ENCODE measurements at places on chromosomes 3 and 15.

- no peak for DNase-seq
Observed at GRCh38 chr3:163605915-163606314, 1472.4 kb downstream of the SI start.

GRCh38 chr15:67930720-67931119 lies 90.9 kb upstream of the RNU6-1 start:
- DNase-seq = no peak

DNA sequence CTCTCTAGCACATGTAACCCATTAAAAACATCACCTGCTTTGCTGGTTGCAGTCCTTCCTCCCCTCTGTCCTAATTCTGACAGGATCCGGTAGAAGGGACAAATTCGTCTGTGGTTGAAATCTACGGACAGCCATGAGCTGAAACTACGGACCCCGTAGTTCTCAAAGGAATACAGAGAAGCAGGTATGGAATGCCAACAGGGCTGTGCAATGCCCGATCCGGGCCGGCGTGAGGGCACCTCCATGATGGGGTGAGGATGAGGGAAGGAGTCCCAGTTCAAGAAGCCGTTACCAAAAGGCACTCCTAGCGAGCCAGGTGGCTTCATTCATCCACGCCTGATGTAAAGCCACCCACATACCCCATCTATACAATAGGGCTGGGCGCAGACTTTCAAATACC lies 160.0 kb upstream of the NSMCE3 start:
- no peak for DNase-seq

GRCh38 chr15:77001966-77002365 lies 7.0 kb downstream of the PSTPIP1 start:
- no peak for DNase-seq

GRCh38 chr3:136943436-136943835 lies 14.3 kb upstream of the IL20RB start:
- no peak for DNase-seq

GRCh38 chr3:178058629-178059028 lies 477.6 kb upstream of the KCNMB2 start:
- DNase-seq = no peak

DNA sequence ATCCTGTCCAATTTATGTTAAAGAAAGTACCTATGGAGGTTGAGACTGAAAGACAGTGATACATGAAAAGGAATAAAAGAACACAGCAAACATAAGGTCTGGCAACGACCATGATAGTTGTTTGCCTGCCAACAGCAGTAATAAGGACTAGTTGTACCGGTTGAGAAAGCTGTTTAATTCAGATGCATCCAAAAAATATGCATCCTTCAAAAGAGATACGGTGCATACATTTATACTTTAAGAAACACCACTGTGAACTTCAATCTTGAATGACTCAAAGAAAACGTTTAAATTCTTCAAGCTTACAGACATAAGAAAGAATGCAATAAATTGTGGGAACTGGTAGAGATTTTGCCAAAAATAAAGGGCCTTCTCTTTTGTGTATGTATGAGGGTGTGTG lies 492.1 kb downstream of the NLGN1 start:
- DNase-seq = no peak

DNA sequence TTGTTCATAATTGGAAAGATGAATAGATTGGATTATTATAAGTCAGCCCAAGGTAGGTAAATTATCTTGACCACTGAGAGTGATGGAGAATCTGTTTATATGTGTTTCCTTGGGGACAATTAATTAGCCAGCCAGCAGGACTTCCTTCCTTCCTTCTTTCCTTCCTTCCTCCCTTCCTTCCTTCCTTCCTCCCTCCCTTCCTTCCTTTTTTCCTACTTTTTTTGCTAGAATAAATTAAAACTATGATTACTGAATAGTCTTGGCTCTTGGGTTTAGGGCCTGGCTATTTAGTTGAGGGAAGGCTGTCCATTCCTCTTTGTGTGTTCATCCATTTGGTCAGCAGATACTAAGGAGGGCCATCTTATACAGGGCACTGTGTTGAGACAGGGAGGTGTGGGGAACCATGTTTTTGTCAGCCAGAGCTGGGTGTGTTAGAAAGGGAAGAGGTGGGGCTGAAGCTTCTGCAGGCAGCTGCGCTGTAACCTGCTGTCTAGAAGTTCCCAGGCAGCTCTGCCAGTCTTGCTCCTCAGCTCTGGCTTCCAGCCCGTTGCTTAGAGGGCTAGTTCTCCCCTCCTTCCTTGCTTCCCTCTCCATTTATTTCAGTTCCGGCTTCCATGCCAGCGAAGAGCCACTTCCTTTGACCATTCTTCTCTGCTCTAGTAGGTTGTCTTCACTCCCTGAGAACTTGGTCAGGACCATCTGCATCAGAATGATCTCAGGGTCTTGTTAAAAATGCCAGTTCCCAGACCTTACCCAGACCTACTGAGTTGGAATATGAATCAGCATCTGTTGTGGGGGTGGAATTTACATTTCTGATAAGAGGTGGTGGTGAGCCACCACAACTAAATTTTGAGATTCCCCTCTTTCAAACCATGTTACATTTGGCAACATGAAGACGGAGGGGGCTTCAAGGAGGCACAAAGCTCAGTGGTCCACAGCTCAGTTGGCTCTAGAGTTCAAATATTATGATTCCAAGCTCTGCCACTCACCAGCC lies 113.9 kb downstream of the DGKG start:
- DNase-seq = no peak

DNA sequence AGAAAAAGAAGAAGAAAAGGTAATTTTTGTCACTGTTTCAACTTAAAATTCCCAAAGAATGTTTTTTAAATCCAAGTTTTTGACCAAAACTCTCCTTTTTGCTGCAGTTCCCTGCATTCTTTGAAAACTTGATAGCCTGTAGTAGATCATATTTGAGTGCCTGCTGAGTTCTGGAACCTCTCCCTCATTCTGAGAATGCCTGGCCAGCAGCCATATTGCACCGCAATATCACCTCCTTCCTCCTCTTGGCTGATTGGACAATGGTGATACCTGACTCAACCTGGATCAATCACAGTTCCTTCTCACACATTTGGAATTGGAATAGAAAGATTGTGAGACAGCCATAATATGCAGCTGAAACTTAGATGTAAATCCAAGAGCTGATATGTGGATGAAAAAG lies 97.6 kb upstream of the GAP43 start:
- no peak for DNase-seq

DNA sequence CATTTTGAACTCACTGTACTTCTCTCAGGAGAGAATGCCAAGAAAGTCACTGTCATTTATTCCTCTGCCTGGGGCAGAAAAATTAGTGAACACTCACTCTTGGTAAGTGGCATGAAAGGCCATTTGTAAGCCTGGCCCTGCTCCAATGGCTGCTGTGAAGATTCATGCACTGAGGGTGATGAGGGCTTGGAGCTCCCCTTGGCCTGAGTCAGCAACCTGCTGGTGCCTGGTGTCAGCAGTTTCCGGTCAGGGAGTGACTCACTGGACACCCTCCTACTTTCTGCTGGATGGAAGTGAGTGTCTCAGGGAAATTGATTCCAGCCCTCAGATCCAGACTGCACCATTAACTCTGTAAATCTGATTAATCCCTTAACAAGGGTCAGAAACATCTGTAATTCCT lies 37.6 kb downstream of the TRA2B start:
- no peak for DNase-seq

GRCh38 chr3:115562636-115563267 lies 60.6 kb upstream of the GAP43 start:
- DNase-seq = no peak

- DNase-seq = no peak
Observed at GRCh38 chr3:185940951-185941350, 3.1 kb upstream of the TRA2B start.

DNA sequence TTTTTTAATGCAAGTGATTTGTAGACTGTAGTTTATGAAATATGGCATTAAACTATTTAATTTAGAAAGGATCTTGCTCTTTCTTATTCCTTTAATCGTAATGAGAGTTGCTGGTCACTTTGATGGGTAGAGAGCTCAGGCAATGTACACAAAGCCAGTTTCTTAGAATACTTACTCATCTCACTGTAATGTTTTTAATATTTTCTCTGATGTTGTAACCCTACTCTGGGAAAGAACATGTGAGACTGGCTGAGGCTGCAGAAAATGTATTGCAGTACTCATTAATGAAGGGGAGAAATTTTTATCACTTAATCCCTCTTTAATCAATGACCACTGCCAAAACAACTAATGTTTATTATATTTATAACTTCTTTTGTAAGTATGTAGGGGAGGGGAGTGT lies 479.4 kb upstream of the KCNMB2 start:
- DNase-seq = no peak

- no peak for DNase-seq
Observed at GRCh38 chr3:188211476-188211875, 57.5 kb downstream of the LPP start.

GRCh38 chr15:49923671-49924070 lies 195.4 kb downstream of the ATP8B4 start:
- no peak for DNase-seq

- no peak for DNase-seq
Observed at GRCh38 chr15:29749365-29750086, 72.7 kb downstream of the TJP1 start.

- DNase-seq = no peak
Observed at GRCh38 chr15:37134699-37135131, 34.4 kb upstream of the MEIS2 start.

GRCh38 chr3:171279972-171280371 lies 180.2 kb downstream of the TNIK start:
- no peak for DNase-seq

DNA sequence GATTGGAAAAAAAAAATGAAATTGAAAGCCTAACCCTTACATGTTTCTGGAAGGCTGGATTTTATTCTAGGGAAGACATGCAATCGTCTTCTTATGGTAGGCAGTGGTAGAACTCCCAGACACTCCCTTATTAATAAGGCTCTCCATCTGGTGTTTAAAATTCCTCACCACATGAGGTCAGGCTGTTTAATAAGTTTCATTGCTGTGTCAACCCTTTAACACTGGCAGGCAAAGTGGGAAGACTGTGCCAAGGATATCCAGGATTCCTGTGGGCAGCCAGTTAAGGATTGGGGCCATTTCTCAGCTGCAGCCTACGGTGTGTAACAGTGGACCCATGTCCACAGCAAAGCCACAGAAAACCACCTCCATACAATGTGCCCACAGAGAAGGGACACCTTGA lies 225.5 kb upstream of the CHRM5 start:
- DNase-seq = no peak

DNA sequence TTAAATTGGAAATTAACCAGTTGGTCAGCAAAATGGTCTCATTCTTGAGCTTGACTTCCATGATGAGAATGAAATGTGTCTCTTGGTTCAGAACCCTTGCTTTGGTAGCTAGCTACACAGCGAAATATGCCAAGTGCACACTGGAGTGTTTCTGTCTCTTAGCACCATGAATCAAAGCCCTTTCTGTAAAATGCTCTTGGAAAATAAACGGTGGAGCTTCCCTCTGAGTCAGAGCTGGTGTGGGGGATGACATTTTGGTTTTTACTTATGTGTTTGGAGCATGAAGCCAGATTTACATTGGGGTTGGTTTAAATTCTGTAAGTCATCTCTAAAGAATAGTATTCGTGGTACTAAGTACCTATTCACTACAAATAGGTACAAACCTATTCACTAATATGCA lies 85.1 kb upstream of the NANOGP8 start:
- no peak for DNase-seq

GRCh38 chr15:51771773-51772172 lies 20.4 kb downstream of the TMOD2 start:
- no peak for DNase-seq

DNA sequence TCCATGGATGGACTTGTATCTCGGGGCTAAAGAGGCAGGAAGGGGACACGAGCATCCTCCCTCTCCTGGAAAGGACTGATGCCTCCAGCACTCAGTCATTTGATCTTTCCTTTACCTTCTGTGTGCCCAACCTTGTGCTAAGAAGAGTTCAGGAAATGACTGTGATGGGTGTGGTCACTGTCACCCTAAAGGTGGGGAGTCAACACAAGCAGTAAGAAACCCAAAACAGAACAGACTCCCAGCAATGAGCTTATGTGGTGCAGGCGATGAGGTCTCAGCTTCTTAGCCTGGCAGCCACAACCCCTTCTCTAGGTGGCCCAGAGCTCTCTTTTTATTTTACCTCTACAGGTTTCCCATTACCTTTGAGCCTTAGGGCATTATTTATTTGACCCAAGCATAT lies 3.8 kb downstream of the MPI start:
- no peak for DNase-seq

GRCh38 chr15:67827562-67828277 lies 2.4 kb downstream of the SKOR1 start:
- DNase-seq = no peak

GRCh38 chr3:136209921-136210320 lies 13.8 kb upstream of the MSL2 start:
- no peak for DNase-seq

- no peak for DNase-seq
Observed at GRCh38 chr3:166889241-166889640, 490.9 kb downstream of the ZBBX start.

DNA sequence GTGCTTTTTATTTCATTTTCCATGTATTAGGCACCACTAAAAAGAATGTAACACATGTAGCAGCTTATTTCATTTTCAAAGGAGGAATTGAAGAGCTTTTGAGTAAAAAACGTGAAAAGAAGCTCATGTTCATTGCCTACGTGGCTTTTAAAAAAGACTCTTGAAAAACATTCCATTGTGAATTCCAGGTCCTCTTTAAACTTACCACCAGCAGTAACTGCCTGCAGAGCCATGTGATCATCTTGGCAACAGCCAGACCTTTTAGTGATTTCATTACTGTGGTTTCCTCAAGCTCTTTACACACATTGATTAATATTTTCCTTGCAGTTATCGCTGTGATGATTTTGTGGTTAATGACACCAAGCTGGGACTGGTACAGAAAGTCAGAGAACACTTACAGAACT lies 43.8 kb upstream of the FBXL22 start:
- DNase-seq = no peak

DNA sequence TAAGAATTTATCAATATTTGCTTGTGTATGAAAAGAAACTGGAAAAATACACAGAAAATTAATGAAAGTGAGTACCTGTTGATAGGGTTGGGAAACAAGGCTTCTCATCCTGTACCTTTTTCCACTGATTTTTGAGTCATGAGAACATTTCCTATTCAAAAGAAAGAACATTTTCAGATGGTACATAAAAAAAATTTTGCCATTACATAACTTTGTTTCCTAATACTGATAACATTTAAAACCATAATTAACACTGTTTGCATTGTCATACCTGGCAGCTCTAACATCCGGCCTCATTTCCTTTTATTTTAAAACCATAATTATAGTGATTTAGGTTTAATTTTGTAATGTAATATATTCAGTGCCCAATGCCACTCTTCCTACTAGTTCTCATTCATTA lies 11.7 kb downstream of the NKTR start:
- no peak for DNase-seq

- DNase-seq = no peak
Observed at GRCh38 chr3:181316482-181316881, 326.9 kb upstream of the DNAJC19 start.

- no peak for DNase-seq
Observed at GRCh38 chr3:149016669-149017541, 25.6 kb downstream of the GYG1 start.

DNA sequence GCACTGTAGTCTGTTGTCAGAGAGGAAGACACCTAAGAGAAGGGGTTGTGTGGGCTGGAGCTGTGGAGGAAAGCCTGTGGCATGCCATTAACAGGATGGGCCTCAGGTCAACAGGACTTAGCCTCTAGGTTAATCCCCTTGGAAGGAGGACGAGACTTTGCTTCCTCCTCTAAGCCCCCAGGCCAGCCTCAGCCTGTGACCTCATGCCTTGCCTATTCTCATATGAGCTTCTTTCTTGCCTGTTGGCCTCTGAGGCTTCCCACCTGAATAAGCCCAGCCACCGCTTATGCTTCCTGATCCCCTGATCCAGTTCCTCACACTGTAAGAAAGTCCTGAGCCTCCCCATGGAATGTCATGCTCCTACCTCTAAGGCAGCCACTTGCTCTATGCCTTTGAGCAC lies 52.2 kb upstream of the TBC1D21 start:
- DNase-seq = no peak
